Thymus (tissue), 14 donors: ENCODE measurements at places on chromosomes 2 and 18. TPM values are rescaled to one million over a fixed set of nuclear protein-coding genes. Genes with fewer than 3 reads are reported as not detected.

DNA sequence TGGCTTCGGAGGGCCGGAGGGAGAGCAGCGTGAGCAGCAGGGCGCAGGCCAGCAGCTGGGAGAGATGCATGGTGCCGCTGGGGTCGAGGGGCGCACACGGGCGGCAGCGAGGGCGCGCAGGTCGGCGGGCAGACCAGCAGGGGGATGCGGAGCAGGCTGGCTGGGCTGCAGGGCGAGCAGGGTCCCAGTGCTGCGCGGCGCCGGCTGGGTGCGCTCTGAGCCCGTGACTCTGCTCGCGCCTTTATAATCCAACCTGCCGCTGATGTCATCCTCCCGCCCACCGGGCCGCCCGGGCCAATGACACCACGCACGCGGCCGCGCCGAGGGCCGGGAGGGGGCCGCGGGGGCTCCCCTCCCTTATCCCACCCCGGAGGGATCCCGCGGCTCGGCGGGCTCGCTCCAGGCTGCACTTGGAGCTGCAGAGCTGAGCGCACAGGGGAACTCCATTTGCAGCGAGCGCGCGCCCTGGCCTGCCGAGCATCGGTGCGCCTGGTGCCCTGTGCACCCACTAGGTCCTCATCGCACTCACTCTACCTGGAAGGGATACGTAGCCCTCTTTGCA is at the start of gene NPPC:
Gene NPPC (minus strand): TSS at position 217 of the 562 bp plus-strand sequence. CDS start 147 bp downstream, at position 70.
- H3K27me3 ChIP-seq, result peaks cover 3% of the 10 kb centered on the region
- peak within 1 kb of the TSS; percentile 70 for H3K4me3 ChIP-seq
- H3K36me3 ChIP-seq, result peaks cover 13% of the 10 kb centered on the region
- peaks cover 12% of the 10 kb centered on the region for H3K4me1 ChIP-seq
- peak within 1 kb of the TSS; percentile 26 for H3K27ac ChIP-seq

DNA sequence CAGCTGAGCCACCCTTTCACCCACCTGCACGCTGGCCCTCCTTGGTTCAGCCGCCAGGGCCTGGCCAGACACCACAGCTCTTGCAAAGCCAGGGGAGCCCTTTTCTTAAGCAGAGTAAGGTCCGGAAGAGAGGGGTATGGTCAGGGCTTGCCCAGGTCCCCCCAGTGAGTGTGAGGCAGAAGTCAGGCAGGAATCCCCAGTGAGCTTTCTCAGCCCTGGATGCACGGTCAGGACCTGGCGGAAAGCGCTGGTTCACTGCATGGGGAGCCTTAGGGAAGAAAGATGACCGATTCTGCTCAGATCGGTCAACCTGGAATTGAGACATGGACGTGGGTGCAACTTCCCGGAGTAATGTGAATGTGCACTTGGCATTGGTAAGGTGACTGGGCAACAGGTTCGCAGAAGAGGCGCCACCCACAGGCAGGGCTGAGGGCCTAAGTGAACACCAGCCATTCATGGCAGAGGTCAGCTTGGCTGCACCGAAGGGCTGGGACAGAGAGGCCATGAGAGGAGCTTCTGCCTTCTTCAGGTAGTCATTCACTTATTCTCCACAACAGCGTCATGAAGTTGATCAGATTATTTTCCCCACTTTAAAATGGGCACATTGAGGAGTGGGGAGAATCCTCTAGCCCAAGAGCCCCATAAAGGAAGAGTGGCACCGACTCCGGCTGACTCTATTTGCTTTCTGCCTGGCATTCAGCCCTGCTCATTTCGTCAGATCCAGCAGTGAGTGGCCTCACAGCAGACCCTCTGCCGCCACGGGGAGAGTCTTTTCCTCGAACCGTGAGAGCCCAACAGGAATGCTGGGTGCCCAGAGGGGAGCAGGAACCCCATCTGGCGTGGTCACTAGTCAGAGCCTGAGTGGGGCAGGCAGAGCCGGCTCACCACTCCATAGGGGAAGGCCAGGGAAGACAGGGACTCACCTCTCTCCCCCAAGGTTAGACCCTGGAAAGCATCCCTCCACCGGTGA is 35.8 kb downstream of the SCTR start:
- H3K27ac ChIP-seq, result no peak overlapping the region
- no peaks in the 10 kb centered on the region for H3K36me3 ChIP-seq
- H3K27me3 ChIP-seq, result no peaks in the 10 kb centered on the region
- H3K4me1 ChIP-seq, result no peaks in the 10 kb centered on the region
- H3K4me3 ChIP-seq, result no peak overlapping the region

- H3K36me3 ChIP-seq, result no peaks in the 10 kb centered on the region
- no peak overlapping the region for H3K27ac ChIP-seq
- no peak for DNase-seq
- no peak overlapping the region for H3K4me3 ChIP-seq
- no peaks in the 10 kb centered on the region for H3K4me1 ChIP-seq
Measured at GRCh38 chr2:36607947-36608346, 10.0 kb upstream of the FEZ2 start.

DNA sequence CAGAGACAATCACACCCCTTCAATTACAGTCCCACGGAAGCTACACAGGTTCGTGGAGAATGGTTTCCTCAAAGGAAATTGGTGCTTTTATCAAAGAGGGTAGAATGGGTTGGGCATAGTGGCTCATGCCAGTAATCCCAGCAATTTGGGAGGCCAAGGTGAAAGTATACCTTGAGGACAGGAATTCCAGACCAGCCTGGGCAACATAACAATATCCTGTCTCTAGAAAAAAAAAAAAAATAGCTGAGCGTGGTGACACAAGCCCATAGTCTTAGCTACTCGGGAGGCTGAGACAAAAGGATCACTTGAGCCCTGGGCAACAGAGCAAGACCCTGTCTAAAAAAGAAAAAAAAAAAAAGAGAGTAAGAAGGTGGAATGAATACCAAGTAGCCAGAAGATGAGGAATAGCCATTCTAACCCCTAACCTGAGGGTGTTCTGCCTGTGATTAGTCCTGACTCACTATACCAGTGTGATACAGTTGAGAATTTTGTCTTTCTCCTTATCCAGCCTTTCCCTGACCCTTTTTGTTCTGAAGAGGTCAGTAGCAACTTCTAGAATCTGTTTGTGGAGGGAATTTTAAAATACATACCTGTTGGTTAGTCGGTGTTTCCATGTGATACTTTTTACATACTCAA is 283.2 kb downstream of the MREG start:
- no peak for DNase-seq
- no peak overlapping the region for H3K27ac ChIP-seq
- H3K4me1 ChIP-seq, result peaks cover 2% of the 10 kb centered on the region
- H3K27me3 ChIP-seq, result no peaks in the 10 kb centered on the region

- no peaks in the 10 kb centered on the region for H3K36me3 ChIP-seq
- DNase-seq, result no peak
- no peak overlapping the region for H3K27ac ChIP-seq
- no peaks in the 10 kb centered on the region for H3K27me3 ChIP-seq
Measured at GRCh38 chr2:160224507-160224906, 24.4 kb upstream of the ITGB6 start.

DNA sequence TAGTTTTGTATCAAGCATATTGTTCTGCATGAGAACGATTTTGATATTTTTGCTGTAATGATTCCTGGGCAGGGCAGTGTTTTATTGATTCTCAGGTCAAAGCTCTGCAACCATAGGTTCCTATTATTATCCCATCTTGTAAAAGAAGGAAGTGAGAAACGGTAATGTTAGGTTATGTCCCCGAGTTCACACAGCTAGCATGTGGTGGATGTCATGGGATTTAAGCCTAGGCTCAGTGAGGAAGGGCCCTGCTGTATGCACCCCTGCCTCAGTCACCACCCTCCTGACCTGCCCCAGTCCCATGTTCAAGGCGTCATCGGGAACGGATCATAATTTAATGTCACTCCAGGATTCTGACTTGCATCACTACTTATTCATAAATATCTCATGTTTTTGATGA is 10.7 kb downstream of the ACP1 start:
- H3K36me3 ChIP-seq, result peaks cover 40% of the 10 kb centered on the region
- no peaks in the 10 kb centered on the region for H3K4me1 ChIP-seq
- no peak for DNase-seq
- H3K27ac ChIP-seq, result no peak overlapping the region
- H3K4me3 ChIP-seq, result no peak overlapping the region
- H3K27me3 ChIP-seq, result no peaks in the 10 kb centered on the region

DNA sequence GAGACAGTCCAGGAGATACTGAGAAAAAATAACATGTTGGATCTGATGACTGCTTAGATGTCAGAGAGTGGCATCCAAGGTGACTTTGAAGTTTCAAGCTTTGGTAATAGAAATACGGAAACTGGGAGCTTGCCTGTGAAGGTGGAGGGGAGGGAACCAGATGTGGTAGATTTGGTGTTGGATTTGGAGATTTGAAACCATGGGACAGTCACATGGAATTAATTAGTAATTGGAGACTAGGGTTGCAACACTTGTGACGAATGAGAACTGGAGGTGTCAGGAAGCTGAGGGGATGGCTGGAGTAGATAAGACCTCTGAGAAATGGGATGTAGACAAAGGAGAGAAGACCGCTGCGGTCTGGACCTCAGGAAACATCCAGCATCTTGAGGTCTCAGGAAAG is 46.7 kb downstream of the RPL37A start:
- H3K36me3 ChIP-seq, result no peaks in the 10 kb centered on the region
- H3K27ac ChIP-seq, result no peak overlapping the region
- DNase-seq, result no peak
- H3K4me3 ChIP-seq, result no peak overlapping the region
- no peaks in the 10 kb centered on the region for H3K4me1 ChIP-seq
- H3K27me3 ChIP-seq, result no peaks in the 10 kb centered on the region

SERPINB10 gene
- total RNA-seq, result 1.7 TPM

- no peaks in the 10 kb centered on the region for H3K27me3 ChIP-seq
- no peak overlapping the region for H3K4me3 ChIP-seq
- no peak for DNase-seq
Measured at GRCh38 chr2:73700661-73701447, 36.3 kb downstream of the TPRKB start.

SP140 gene
- 6.6 TPM for total RNA-seq

SLC66A3 gene
- 11.4 TPM for total RNA-seq

LONRF2 gene
- total RNA-seq, result 0.24 TPM

DNA sequence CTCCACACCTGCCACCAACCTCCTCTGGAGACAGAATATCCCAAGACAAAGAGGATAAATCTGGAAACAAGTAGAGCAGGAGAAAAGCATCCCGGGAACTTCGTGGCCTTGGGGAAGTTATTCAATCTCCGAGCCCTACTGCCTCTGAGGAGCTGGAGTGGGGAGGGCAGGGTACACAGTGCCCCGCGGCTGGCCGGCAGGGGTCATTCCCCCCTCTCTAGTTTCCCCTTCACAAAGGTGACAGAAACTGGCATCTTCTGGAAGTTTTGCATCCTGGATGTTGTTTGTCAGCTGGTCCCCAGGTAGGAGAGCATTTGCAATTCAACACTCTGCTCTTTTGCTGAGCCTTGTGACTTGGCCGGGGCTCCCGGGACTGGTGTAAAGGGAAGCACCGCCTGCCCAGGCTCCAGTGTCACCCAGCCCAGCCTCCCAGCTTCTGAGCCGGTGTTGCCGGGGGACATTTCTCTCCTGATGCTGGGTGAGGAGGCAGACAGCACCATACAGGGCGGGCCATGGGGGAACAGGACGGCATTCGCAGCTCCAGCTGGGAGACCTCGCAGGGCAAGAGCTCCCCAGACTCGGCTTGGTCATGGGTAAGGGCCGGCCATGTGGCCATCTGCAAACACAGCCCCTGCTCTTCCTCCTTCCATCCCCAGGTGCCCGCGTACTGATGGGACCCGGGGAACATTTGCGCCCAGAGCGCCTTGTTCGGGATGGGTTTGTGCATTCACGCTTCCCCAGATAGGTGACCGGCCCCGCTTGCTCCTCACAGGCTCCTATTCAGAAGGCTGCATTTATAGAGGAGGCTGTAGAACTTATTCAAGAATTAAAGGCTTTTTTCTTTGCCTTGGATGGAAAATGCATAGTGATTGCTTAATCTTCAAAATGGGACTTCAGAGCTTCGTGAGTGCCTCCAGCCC is 7.4 kb upstream of the NTSR2 start:
- H3K4me3 ChIP-seq, result no peak overlapping the region
- peaks cover 4% of the 10 kb centered on the region for H3K27me3 ChIP-seq
- no peak overlapping the region for H3K27ac ChIP-seq
- no peak for DNase-seq
